GM23338 (cell line): ENCODE measurements at places on chromosomes 11 and 22. TPM values are rescaled to one million over a fixed set of nuclear protein-coding genes. Genes with fewer than 3 reads are reported as not detected.

BRD1 gene
- 12.3 and 13.1 TPM in 2 replicates for polyA plus RNA-seq

GRCh38 chr11:61626580-61627380, 45.9 kb upstream of the SYT7 start:
- peak; percentile 79 for DNase-seq

DNA sequence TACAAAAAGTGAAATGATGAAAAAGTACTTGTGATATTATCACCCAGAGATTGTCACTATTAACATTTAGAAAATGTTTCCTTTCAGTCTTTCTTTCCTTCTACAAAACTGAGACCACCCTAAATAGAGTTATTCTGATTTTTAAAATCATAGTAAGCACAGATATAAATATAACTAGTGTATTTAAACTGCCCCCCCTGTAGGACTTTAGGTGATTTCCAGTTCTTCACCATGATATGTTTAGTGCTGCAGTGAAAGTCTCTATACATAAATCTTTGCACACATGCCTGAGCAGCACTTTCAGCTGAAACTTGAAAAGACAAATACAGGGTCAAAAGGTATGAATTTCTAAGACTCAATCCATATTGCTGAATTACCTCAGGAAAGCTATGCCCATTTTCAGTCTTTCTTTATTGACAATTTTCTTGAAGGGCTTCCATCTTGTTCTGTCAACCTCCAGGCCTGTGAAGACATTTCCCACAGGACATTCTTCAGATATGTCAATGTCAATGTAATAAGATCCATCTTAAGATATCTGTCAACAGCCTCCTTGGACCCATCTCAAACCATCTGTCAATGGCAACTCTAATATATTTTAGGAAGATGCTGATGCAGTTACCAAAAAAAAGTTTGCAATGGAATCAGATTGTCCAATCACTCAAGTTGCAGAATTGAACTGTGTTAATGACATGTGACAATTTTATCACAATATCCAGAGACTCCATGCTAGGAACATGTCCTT, 30.8 kb upstream of the LDLRAD3 start:
- no peak for DNase-seq

OR5M11 gene
- polyA plus RNA-seq, result not detected in 2 replicates

DNA sequence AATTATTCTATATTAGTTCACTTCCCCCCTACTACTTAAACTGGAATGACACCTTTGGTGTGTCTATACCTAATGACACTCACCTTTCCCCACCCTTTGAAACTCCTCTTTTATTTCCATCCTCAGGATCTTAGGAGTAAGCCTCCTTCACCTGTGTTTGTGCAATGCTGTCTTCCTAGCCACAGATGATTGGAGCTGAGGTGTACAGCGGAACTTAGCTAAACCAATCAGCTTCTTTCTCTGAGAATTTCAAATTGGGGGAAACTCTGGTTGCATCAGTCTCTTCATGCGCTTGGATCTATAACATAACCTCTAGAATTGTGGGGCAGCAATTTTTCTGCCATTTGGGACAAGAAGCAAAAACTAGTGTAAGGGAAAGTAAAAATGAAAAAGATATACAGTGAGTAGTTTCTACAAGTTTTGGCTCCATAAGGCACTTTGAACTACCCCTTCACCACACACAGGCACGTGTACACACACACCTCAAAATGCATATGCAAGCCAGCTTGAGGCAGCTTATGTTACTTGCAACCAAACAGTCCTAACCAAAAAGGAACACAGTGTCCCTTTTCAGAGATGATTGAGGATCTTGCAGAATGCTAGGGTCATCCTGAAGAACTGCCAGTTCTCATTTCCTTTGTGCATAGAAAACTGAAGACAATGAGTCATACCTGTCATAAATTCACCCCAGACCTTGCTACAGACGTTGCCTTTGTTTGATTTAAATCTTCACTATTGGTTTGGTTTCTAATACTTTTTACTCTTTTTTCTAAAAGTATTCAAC, 36.0 kb upstream of the LDLRAD3 start:
- DNase-seq, result no peak

POU2AF1 gene
- not detected in 2 replicates for polyA plus RNA-seq

DNA sequence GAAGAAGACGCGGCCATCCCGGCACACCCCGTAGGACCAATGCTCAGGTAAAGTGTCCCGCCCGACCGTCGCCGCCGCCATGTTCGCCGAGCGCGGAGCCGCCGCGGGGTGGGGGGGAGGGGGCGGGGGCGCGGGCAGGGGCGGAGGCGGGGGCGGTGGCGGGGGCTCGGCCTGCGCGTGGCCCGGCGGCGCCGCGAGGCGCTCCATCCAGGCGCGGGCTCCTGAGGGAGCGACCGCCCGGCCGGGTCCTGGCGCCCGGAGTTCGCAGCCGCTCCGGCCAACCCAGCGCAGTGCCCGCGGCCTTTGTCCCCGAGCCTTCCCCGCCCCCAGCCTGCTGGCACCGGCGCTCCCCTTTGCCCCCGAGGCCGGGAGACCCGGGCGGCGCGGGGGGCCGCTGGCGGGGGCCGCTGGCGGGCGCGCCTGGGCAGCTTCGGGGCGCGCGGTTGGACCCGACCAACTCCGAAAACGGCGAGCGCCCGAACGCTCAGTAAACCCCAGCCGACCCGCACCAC, at the start of gene PLEKHA7:
TSS of gene PLEKHA7 (minus strand) at position 94 of the 512 bp plus-strand sequence. CDS start at position 81, 13 bp downstream.
- DNase-seq, result peak; percentile 51

CD3D gene
- polyA plus RNA-seq, result not detected in 2 replicates
